HFFc6 (cell line): ENCODE measurements at places on chromosomes 6 and 20. TPM values are rescaled to one million over a fixed set of nuclear protein-coding genes. Genes with fewer than 3 reads are reported as not detected.

- H3K4me1 ChIP-seq = no peaks in the 10 kb centered on the region
- no peak overlapping the region for H3K4me3 ChIP-seq
- H3K36me3 ChIP-seq = no peaks in the 10 kb centered on the region
Observed at GRCh38 chr6:32060966-32061655, 22.9 kb downstream of the CYP21A2 start.

GRCh38 chr20:25269833-25270170 lies 21.9 kb downstream of the PYGB start:
- no peak for DNase-seq
- H3K4me3 ChIP-seq = no peak overlapping the region
- no peak overlapping the region for H3K27ac ChIP-seq

DNA sequence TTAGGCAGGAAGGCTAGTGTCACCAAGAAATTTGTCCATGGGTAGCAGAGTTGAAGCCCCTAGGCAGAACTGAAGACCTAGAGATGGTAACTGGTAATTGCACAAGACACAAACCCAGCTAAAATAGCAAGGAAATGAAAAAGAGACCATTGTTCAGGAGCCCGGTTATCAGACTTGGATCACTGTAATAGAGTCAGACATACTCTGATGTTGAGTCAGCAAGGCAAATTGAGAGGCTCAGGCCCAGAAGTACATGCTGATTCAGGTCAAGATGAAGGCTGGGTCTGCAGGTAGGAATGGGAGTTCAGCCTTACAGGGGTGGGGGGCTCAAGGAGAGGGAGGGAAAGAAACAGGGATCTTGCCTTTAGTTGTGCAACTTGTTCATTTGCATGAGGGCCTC lies 6.5 kb upstream of the TMEM242 start:
- H3K4me1 ChIP-seq = peaks cover 50% of the 10 kb centered on the region
- peak; percentile 37 for DNase-seq
- peaks cover 6% of the 10 kb centered on the region; the same call in 1 of the 2 replicates for H3K27me3 ChIP-seq
- peak overlapping the region; percentile 38 for H3K27ac ChIP-seq

DNA sequence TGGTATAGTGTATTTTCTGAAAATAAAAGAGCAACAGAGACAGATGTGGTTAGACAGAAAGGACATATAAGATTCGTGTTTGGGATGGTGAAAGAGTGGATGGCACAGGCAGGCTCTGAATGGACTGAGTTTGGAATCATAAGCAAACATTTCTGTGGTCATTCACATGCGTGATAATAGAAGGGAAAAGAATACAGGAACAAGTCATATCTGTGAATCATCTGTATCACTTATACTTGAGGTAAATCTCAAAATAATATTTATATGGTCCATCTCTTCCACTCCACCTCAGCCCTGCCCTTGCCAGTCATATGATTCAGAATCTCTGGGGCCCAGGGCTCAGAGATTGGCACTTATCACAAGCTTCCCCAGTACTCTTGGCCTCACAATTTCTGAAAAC lies 535.1 kb downstream of the BCKDHB start:
- H3K27ac ChIP-seq = peak overlapping the region; percentile 90
- no peaks in the 10 kb centered on the region; the same call in 1 of the 2 replicates for H3K27me3 ChIP-seq
- peak overlapping the region; percentile 2; the same call in 1 of the 2 replicates for H3K4me3 ChIP-seq
- H3K36me3 ChIP-seq = peaks cover 17% of the 10 kb centered on the region

- no peak overlapping the region for H3K27ac ChIP-seq
- no peaks in the 10 kb centered on the region; the same call in 1 of the 2 replicates for H3K36me3 ChIP-seq
- H3K27me3 ChIP-seq = no peaks in the 10 kb centered on the region; the same call in 1 of the 2 replicates
- DNase-seq = no peak
- peak overlapping the region; percentile 65; the same call in 1 of the 2 replicates for H3K4me3 ChIP-seq
- H3K4me1 ChIP-seq = peaks cover 10% of the 10 kb centered on the region; the same call in 1 of the 2 replicates
Observed at GRCh38 chr6:166007349-166008263, 160.0 kb downstream of the TBXT start.

- H3K4me1 ChIP-seq = peaks cover 30% of the 10 kb centered on the region
- no peak overlapping the region for H3K27ac ChIP-seq
- no peak for DNase-seq
- no peak overlapping the region for H3K4me3 ChIP-seq
Observed at GRCh38 chr20:17733767-17734304, 34.1 kb downstream of the BANF2 start.

- H3K27me3 ChIP-seq = peaks cover 3% of the 10 kb centered on the region; the same call in 1 of the 2 replicates
- peaks cover 7% of the 10 kb centered on the region; the same call in 1 of the 2 replicates for H3K36me3 ChIP-seq
- no peak for DNase-seq
- H3K4me3 ChIP-seq = peak overlapping the region; percentile 92
- H3K27ac ChIP-seq = peak overlapping the region; percentile 95
Observed at GRCh38 chr6:10425176-10425974, 10.5 kb upstream of the TFAP2A start.

DNA sequence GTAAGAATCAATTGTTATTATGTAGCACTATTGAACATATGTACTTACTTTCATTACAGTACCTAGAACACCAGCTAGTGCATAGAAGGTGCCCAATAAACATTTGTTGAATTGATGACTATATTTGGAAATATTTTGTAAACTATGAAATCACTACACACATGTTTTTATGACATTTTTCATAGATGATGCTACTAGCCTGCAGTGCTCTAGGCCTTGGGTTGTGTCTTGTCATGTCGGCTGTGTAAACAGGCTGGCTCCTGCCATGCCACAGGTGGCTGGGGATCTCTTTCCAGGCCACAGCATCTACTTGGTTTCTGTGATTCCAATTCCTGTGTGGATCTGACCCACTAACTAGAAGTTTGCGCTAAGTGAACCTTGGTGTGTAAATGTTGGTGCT lies 43.3 kb upstream of the EDN1 start:
- H3K27me3 ChIP-seq = no peaks in the 10 kb centered on the region; the same call in 1 of the 2 replicates
- H3K4me1 ChIP-seq = peaks cover 30% of the 10 kb centered on the region
- no peak for DNase-seq
- H3K36me3 ChIP-seq = no peaks in the 10 kb centered on the region
- no peak overlapping the region for H3K27ac ChIP-seq

GRCh38 chr20:717832-718231 lies 42.2 kb upstream of the SCRT2 start:
- H3K4me1 ChIP-seq = no peaks in the 10 kb centered on the region
- no peak overlapping the region for H3K4me3 ChIP-seq
- H3K27me3 ChIP-seq = peaks cover 40% of the 10 kb centered on the region
- DNase-seq = no peak

DNA sequence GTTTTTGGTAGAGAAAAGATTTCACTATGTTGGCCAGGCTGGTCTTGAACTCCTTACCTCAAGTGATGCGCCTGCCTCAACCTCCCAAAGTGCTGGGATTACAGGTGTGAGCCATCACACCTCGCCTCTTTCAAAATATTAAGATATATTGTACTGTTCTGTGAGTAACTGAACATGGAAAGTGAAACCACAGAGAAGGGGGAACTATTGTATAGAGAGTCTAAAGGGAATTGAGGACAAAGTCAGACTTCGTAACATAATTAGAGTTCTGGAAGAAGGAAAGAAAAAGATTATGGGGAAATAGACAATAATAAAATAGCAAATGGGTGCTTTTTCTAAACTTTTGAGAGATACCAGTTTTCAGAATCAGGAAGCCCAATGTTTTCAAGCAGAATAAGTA lies 17.4 kb upstream of the AKAP7 start:
- no peaks in the 10 kb centered on the region for H3K36me3 ChIP-seq
- no peak overlapping the region for H3K27ac ChIP-seq
- no peak overlapping the region for H3K4me3 ChIP-seq
- H3K27me3 ChIP-seq = no peaks in the 10 kb centered on the region
- no peak for DNase-seq
- peaks cover 16% of the 10 kb centered on the region for H3K4me1 ChIP-seq

DNA sequence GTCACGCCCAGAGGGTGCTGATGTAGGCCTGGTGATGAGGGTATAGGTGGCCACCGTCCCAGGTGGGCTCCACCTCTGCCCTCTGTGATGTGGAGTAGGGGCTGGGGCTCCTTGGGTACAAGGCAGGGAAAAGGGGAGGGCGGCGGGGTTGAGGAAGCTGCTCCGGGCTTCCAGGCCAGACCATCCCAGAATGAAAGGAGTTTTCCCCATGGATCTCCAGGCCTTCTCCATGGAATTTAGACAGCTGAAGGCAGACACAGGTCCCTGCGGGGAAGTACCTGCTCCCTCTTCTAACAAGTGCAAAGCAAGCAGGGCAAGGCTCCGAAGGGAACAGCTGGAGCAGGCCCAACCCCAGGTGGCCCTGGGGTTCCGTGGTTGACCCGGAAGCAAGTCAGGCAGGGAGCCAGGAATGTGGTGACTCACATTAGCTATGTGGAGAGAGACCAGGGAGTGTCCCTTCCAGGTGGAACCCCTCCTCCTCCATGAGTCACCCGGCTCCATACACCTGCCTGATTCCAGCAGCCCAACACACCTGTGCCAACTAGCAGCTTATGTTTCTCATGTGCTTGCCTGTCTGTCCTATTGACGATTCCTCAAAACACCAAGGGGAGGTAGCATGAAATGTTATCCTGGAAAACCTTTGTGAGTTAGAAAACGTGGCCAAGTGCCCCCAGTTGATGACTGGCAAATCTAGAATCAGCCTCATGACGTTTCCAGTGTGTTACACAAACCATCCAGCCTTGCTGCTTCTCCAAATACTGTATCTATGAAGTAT lies 59.7 kb upstream of the SNX9 start:
- H3K27ac ChIP-seq = peak overlapping the region; percentile 97
- no peaks in the 10 kb centered on the region for H3K36me3 ChIP-seq
- peaks cover 80% of the 10 kb centered on the region for H3K4me1 ChIP-seq
- no peak overlapping the region; the same call in 1 of the 2 replicates for H3K4me3 ChIP-seq
- peak; percentile 23 for DNase-seq
- peaks cover 6% of the 10 kb centered on the region for H3K27me3 ChIP-seq

GRCh38 chr20:430091-430999 lies 22.2 kb downstream of the RBCK1 start:
- H3K4me3 ChIP-seq = no peak overlapping the region
- H3K27ac ChIP-seq = no peak overlapping the region; the same call in 1 of the 2 replicates
- H3K27me3 ChIP-seq = peaks cover 3% of the 10 kb centered on the region
- peaks cover 14% of the 10 kb centered on the region for H3K36me3 ChIP-seq
- H3K4me1 ChIP-seq = peaks cover 12% of the 10 kb centered on the region

- no peaks in the 10 kb centered on the region for H3K4me1 ChIP-seq
- no peak overlapping the region for H3K4me3 ChIP-seq
- no peaks in the 10 kb centered on the region for H3K36me3 ChIP-seq
- no peaks in the 10 kb centered on the region for H3K27me3 ChIP-seq
Observed at GRCh38 chr6:126302191-126302590, 37.7 kb upstream of the CENPW start.

DNA sequence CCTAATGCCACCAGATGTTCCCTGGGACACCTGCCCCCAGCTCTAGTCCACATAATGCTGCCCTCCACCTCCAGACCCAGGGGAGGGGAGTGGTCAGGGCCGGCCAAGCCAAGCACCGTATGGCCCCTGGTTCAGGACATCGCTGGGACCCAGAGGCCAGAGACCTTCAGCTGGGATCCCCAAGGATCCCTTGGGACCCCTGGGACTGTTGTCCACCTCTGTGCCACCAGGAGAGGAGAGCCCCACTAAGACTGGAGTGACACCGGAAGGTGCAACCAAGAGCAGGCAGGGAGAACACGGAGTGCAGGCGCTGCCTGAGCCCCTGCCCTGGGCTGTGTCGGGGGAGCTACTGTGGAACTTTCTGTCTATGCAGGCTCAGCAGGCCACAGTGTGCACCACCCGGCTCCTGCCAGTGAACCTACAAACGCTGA lies 43.6 kb downstream of the CTCFL start:
- peaks cover 50% of the 10 kb centered on the region for H3K27me3 ChIP-seq
- no peaks in the 10 kb centered on the region for H3K4me1 ChIP-seq
- no peaks in the 10 kb centered on the region for H3K36me3 ChIP-seq
- no peak overlapping the region for H3K27ac ChIP-seq
- DNase-seq = no peak

DNA sequence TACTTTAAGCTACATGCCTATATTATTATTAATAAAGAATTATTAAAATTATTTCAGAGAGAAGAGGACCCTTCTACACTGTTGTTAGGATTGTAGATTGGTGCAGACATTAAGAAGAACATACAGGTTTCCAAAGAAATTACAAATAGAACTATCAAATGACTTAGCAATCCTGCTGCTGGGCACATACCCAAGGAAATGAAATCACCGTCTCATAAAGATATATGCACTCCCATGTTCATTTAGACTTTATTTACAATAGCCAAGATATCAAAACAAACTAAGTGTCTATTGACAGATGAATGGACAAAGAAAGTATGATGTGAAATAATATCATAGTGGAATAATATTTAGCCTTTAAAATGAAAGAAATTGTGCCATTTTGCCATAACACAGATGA lies 687.7 kb upstream of the POU3F2 start:
- DNase-seq = no peak
- no peak overlapping the region for H3K27ac ChIP-seq
- no peaks in the 10 kb centered on the region for H3K4me1 ChIP-seq
- H3K4me3 ChIP-seq = no peak overlapping the region
- H3K27me3 ChIP-seq = no peaks in the 10 kb centered on the region
- peaks cover 7% of the 10 kb centered on the region; the same call in 1 of the 2 replicates for H3K36me3 ChIP-seq

- H3K27ac ChIP-seq = no peak overlapping the region
- no peaks in the 10 kb centered on the region for H3K27me3 ChIP-seq
- no peak overlapping the region for H3K4me3 ChIP-seq
- no peak for DNase-seq
Observed at GRCh38 chr20:62309947-62310756, 7.4 kb downstream of the ADRM1 start.

DNA sequence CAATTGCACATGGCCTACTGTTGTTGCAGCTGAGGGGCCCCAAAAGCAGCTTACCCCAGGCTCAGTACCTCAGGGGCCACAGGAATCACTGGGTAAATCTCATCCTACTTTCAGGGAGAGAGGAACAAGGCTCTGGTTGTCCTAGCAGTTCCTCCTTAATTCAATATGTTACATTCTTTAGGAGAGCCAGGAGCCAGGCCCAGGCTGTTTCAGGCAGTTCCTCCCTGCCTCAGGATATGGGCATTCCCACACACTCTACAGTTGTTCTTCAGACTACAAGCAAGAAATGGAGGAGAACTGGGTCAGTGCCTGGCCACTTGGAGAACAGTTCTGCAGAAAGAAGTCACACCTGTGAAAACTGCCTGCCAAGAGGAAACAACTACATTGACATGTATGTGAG lies 9.6 kb upstream of the BTN3A2 start:
- no peaks in the 10 kb centered on the region; the same call in 1 of the 2 replicates for H3K36me3 ChIP-seq
- H3K27ac ChIP-seq = no peak overlapping the region; the same call in 1 of the 2 replicates

The METTL24 gene
- total RNA-seq = not detected in 3 replicates

The CD24 gene
- 0.11 and 0.34 TPM in 2 replicates for total RNA-seq

The RNF8 gene
- 15.0 to 16.3 TPM (median 16.0 TPM) in 3 replicates for total RNA-seq

The SYCP2 gene
- total RNA-seq = 0.32 to 0.61 TPM (median 0.39 TPM) in 3 replicates

The JPH2 gene
- 9.8 and 14.4 TPM in 2 replicates for total RNA-seq

The LRP11 gene
- total RNA-seq = 29.6 to 34.6 TPM (median 32.2 TPM) in 3 replicates

The DOK5 gene
- 0.19 TPM in 1 of 3 replicates, not detected in the others for total RNA-seq

The ECI2 gene
- total RNA-seq = 86.3 and 102 TPM in 2 replicates

The ZKSCAN3 gene
- total RNA-seq = 3.5 to 4.3 TPM (median 3.5 TPM) in 3 replicates

The F13A1 gene
- total RNA-seq = not detected in 3 replicates

The RCAN2 gene
- 0.31 to 1.0 TPM in 2 of 3 replicates, not detected in the other for total RNA-seq

The RIPOR2 gene
- total RNA-seq = 10.5 to 20.1 TPM (median 11.5 TPM) in 3 replicates
